ENCODE measurements at places on chromosomes 13 and 19.
A peak's percentile ranks its signal among the peaks of the same experiment; 100 is the strongest.

DNA sequence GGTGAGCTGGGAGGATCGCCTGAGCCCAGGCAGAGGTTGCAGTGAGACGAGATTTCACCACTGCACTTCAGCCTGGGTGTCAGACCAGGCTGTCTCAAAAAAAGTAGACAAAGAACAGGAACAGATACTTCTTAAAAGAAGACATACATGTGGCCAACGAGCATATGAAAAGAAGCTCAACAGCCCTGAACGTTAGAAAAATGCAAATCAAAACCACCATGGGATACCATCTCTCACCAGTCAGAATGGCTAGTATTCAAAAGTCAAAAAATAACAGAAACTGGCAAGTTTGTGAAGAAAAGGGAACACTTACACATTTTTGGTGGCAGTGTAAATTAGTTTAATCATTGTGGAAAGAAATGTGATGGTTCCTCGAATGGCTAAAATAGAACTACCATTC is 3.0 kb upstream of the LGALS14 start:
- no peak for DNase-seq

DNA sequence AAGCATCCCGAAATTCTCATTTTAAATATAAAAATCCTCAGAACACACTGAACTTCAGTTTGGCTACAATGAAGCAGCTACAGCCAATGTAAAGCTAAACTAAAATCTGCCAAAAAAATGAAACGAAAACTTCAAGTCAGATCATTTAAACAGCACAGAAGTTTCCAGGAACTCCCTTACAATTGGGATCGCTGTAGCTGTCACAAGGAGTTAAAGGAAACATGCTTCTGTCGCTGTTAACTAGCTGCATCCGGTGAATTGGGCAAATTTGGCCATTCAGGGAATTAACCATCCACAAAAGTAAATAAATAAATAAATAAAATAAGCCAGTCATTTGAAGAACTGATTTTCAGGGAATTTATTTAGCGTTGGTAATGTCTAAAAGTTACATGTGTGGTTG is 77.0 kb upstream of the PEG3 start:
- no peak for DNase-seq

- no peak for DNase-seq
Observed at GRCh38 chr13:46556418-46556779, 3.4 kb downstream of the LRCH1 start.

- no peak for DNase-seq
Observed at GRCh38 chr19:10603084-10603872, 16.2 kb upstream of the AP1M2 start.

DNA sequence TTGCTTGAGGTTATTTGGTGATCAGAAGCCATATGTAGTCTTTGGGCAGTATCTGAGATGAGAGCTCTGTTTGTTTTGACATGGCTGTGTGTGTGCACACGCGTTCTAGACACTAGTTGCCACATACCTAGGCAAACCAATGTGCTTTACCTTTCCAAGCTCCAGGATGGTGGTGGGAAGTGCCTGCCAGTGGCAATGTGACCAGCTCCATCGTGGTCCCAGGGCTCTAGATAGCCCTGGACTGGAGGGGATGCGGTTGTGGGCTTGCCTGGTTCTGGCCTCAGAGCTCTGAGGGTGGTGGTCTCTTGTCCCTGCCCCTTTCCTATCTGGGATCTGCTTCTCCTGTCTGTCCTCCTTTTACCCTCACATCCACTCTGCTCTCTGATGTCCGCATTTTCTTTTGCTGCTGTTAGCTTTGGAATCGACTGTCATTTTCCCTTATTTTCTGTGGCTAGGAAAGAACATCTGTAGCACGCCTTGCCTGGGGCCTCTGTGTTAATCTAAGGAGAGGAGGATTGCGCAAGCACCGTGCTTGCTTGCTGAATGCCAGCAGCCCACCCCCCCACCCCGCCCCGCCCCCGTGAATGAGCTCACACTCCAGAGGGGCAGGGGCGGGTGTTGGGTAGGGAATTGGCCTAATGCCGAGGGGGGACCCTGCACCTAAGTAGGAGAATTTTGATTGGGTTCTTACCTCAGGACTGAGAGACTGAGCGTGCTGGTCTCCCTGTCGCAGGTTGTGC is 89.5 kb downstream of the ARHGEF7 start:
- no peak for DNase-seq

DNA sequence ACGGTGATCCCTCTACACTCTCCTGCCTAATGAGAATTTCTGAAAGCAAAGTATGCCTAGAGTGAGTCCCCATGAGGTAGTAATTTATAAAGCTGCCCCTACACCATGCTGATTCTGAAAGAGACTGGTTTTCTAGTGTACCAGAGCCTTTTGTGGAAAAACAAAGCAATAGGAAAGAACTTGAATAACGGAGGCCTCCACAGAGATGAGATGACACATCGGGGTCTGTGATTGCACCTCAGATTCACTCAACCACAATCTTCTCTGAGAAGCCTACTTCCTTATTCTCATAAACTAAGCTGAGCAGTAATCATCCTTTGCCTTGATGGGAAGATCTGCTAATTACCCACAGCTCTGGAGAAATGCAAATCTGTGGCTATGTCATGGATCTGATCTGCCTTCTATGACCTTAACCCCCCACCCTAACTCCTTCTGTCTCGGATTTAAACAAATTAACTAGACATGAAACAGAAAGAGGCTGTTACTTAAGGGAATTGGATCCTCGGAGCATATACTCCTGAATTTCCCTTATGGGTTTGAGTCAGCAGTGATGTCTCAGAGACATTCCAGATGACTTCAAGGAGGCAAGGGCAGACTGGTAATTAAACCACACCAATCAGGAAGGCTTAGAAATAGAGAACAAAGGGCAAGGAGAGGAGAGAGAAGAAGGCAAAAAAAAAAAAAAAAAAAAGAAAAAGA is 128.0 kb downstream of the DCT start:
- no peak for DNase-seq

DNA sequence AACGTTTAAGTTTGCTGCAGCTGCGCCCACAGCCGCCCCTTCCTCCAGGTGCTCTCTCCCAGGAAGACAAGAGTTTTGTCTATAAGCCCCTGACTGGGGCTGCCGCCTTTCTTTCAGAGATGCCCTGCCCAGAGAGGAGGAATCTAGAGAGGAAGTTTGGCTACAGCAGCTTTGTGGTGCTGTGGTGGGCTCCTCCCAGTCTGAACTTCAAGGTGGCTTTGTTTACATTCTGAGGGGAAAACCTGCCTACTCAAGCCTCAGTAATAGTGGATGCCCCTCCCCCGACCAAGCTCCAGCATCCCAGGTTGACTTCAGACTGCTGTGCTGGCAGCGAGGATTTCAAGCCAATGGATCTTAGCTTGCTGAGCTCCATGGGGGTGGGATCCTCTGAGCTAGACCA is 6.4 kb upstream of the ERICH6B start:
- DNase-seq: no peak

DNA sequence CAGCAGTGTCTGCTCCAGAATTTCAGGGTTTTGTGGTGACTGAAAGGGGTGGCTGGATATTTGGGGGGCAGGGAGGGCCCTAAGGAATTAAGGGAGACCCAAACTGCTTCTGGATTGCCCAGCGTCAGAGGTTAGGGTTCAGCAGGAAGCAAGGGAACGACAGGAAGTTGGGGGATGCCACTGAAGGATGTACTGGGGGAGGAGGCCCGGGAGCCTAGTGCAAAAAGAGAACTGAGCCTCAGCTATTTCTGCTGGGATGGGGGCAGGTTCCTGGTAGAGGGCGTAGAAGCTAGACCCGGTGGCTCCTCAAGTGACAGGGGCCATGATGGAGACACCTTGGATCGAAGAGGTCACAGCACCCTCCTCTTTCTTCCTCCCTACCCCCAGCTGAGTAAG is 1.1 kb downstream of the CYP2S1 start:
- DNase-seq: no peak

GRCh38 chr19:1855040-1855827 is 7.0 kb upstream of the REXO1 start:
- DNase-seq: peak; percentile 98

GRCh38 chr13:97719736-97720135 is 233.7 kb upstream of the IPO5 start:
- no peak for DNase-seq

DNA sequence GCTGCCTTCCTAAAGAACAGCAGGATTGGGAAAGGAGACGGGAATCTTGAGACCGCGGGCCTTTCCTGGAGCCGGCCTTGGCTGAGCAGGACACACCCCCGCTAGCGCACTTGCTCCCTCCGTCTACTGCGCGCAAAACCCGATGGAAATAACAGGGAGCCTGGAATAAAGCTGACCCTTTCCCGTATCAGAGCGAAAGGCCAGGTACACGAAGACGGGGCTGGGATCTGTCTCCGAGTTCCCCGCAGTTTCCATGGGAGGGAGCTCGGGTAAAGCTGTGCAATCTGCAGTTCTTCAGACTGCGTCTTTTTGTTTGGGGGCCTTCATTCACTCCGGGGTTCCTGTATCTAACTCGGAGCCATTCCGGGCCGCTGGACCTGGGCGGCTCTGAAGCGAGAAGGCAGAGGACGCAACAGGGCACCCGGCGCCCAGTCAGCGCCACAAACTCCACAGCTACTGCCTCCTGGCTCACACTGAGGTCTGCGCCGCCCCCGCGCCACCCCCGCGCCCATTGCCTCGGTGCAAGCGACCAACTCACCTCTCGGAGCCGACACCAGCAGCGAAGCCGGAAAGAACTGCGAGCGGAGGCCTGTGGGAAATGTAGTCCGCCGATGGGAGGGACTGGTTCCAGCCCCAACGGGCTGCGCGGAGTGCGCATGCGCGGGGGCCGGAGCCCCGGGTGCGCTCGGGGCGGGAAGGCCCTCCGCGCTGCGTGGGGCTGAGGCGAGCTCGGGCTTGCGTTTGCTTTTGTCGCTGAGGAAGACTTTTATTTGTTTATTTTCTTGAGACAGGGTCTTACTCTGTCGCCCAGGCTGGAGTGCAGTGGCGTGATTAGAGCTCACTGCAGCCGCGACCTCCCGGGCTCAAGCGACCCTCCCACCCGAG is at the start of gene ZFP14:
TSS of gene ZFP14 (minus strand) at position 577 of the 885 bp plus-strand sequence. CDS start 11,309 bp downstream, outside the sequence.
- peak; percentile 99 for DNase-seq

- DNase-seq: no peak
Observed at GRCh38 chr13:97268772-97269171, 46.6 kb downstream of the MBNL2 start.

- no peak for DNase-seq
Observed at GRCh38 chr19:21508198-21508597, 2.8 kb downstream of the ZNF429 start.

DNA sequence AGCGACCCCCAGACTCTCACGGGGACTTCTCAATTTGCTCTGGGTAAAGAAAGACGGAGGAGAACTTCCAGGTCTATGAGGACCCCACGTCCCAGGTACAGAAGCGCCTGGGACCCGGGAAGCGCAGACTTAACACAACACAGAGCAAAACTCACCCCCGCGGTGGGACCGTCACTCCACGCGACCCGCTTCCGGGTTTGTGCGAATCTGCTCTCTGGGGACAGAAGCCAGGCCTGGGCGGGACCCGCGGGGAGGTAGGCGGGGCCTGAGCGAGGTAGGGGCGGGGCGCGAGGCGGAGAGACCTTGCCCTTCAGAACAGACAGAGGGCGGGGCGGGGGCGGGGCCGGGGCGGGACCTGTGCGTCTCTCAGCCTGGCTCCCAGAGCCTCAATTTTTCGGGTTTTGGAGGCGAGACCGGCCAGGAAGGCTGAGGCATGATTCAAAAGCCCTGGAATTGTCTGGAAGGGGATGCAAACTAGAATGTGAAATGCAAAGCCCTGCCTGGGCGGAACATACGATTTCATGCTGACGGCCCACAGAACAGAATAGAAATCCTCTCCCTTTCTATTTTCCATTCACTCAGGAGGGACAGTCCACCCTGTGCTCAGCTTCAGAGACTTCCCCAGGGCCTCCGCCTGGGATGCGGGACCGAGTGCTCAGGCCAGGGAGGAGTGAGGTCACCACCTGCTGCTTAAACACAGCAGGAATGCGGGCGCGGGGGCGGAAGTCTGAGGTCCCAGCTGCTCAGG is 19.3 kb upstream of the ZNF888 start:
- peak; percentile 34 for DNase-seq

GRCh38 chr13:27313770-27314169 is 43.1 kb downstream of the RASL11A start:
- DNase-seq: no peak

- no peak for DNase-seq
Observed at GRCh38 chr13:104286566-104287290, 1220.5 kb upstream of the SLC10A2 start.

DNA sequence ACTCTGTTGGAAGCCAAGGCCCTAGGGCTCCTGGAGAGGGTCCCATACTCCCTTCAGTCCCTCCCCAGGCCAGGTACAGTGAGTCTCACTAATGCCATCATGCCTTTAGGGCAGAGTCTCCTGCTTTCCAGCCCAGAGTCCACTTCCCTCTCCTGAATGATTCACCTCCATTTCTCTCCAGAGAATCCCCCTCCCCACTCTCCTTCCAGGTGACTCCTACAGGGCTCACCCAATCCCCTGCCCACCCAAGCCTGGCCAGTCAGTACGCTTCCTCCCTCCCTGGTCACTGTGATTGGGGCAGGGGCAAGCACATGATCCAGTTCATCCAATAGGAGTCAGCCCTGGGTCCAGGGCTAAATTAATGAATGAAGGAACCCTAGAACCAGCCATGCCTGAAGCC is 35.0 kb upstream of the PNMA8B start:
- peak; percentile 24 for DNase-seq

GRCh38 chr19:33063356-33063752 is 1.3 kb downstream of the RHPN2 start:
- DNase-seq: no peak

DNA sequence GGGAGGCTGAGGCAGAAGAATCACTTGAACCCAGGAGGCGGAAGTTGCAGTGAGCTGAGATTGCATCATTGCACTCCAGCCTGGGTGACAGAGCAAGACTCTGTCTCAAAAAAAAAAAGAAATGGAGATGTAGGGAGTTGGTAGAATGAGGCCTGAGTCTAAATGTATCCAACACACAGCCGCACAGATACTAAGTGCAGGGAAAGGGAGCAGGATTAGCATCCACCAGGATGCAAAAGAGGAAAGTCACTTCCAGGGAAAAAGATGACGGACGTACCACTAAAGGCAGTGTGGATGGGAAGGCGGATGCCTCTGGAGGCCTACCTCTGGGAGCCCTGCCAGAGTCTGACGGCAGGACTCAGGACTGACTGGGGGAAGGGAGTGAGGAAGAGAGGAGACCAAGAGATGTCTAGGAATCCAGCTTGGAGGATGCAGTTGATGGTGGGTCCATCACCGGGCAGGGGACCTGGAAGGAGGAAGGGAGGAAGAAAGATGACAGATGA is 6.8 kb downstream of the FAM98C start:
- DNase-seq: no peak

DNA sequence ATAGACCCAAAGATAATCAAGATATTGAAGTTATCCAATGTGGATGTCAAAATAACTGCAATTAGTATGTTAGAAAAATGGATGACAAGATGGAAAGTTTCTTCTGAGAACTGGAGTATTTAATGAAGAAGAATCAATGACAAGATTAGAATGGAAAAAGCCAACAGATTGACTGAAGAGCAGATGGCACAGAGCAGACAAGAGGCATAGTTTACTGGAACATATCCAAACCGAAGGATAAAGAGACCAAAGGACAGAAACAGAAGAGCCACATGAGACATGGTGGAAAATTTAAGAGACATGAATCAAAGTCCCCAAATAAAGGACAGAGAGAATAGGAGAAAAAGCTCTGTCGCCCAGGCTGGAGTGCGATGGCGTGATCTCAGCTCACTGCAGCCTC is 89.6 kb upstream of the RXFP2 start:
- no peak for DNase-seq

All from 8988T (cell line).